ENCODE measurements at places on chromosomes 12 and 14.

- no peak for DNase-seq
These were observed 235.7 kb downstream of the TTC8 start for GRCh38 chr14:89060191-89060590.

GRCh38 chr14:38616959-38617358 lies 361.1 kb upstream of the CLEC14A start:
- no peak for DNase-seq

- no peak for DNase-seq
These were observed 214.6 kb downstream of the ERC1 start for GRCh38 chr12:1205512-1206060.

DNA sequence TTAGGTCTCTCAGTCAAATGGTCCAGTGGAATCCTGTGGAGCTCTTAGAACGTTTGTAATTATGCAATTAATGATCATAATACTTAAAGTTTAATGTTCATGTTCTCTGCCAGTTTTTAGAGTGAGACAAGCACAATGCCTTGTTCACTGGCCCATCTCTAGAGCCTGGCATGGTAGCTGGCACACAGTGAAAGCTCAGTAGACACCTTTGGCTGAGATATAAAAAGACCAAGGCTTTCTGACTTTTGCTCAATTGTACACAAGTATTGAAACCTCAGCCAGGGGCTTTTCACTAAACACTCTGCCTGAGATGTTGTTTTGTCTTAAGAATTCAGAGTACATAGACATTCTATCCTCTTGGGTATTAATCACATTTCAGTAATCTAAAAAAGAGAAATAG lies 241.8 kb upstream of the ATP2B1 start:
- no peak for DNase-seq

GRCh38 chr14:72610831-72611200 lies 283.1 kb downstream of the DPF3 start:
- DNase-seq = no peak

GRCh38 chr14:29629839-29630238 lies 297.8 kb downstream of the PRKD1 start:
- no peak for DNase-seq

DNA sequence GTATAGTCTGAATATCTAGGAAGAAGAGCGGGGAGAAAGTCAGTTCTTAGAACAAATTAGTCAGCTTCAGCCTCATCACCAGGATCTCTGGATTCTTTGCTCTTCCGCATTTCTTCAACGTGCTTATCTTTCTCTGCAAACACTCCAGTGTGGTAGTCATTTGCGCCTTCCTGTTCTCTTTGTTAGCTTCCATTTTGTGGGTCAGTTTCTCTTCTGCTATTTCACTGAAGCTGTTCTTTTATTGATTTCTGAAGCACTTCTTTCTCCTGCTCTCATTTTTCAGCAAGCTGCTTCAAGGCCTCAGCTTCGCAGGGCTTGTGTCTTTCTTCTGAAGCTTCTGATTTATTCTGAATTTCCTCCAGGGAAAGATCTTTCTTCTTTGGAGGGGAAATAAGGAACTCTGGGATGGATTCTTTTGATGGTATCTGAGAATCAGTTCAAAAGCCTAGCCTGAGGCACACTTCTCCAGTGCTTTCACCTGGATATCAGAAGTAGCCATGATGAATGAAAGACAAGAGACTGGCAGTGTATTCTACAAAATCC lies 13.5 kb downstream of the AMN1 start:
- no peak for DNase-seq

DNA sequence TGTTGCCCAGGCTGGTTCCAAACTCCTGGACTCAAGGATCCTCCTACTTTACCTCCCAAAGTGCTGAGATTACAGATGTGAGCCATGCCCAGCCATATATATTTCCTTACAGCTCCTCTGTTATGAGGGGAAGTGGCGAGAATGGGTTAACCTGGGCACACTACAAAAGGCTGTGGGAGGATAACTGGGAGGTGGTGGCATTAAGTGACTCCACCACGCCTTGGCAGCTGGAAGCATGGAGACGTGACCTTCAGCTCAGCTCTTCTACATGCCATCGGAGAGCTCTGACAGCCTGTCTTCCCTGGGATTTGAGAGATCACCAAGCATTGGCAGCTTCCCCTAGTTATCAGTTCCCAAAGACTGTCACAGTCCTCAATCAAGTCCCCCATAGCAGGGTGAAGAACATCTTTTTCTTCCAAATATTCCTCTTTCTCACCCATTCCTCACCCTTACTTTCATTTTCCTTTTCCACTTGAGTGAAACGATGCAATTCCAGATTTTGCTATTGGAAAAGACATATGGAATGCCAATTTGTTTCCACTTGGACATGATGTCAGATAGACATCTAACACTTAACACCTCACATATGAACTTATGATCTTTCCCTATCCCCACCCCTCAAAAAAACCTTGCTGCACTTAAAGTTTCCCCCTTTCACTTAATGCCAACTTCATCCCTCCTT lies 48.5 kb downstream of the PHLDA1 start:
- DNase-seq = no peak

DNA sequence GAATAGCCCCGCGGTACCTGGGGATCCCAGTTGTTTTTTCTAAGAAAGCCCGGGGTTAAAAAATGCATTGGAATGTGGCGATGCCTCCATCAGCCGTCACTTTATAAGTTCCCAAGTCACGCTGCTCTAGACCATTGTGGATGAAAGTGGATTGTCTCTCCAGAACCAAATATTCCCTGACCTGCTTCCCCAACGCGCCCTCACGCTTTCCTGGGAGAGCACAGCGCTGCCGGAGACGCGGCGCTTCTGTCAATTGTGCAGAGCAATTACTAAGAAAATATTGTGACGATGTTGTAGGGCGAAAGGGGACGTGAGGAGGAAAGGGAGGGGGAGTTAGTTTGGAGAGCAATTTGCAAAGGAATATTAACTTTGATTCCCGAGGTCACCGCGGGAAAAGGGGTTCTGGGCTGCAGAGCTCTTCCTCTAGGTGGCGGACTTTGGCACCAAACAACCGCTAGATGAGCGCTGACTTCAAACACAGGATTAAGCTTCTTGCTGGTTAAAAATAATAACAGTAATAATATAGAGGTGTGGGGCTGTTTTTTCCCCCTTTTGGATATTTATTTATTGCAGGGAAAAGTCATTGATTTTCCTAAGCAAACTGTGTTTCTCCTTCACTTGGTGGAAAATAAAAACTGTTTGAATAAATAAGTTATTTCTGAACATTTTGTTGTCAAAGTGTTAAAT lies 9.6 kb upstream of the FOXG1 start:
- no peak for DNase-seq

GRCh38 chr14:72652179-72652578 lies 241.7 kb downstream of the DPF3 start:
- no peak for DNase-seq

GRCh38 chr14:21084998-21085853 lies 13.2 kb downstream of the ZNF219 start:
- no peak for DNase-seq

DNA sequence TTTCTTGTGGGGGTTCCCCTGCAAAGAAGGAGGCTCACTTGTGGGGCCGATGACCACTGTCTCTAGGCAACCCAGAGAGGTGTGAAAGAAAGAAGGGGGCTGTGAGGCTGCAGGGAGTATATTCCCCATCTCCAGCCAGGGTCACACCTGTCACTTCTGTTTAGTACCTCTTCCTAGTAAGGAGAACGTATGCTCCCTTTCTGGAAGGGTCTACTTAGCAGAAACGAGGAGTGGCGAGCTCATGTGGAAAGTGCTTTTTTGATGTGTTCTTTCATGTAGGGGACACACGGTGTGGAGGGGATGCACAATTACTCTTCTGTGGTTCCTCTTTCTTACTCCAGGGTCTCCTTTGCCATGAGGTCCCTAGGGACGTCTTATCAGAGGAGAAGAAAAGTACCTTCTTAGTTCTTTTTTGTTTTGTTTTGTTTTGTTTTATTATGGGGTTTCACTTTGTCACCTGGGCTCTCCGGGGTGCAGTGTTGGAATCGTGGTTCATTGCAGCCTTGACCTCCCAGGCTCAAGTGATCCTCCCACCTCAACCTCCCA lies 58.3 kb downstream of the PRKCH start:
- DNase-seq = no peak

Data from activated T-cell treated with anti-CD3 and anti-CD28 coated beads, Interleukin-2, amount 50 U/mL, for 72 hours (primary cell).